ENCODE measurements at places on chromosomes 12 and 14.

GRCh38 chr12:110563702-110564470 lies 19.2 kb downstream of the PPTC7 start:
- DNase-seq = no peak

DNA sequence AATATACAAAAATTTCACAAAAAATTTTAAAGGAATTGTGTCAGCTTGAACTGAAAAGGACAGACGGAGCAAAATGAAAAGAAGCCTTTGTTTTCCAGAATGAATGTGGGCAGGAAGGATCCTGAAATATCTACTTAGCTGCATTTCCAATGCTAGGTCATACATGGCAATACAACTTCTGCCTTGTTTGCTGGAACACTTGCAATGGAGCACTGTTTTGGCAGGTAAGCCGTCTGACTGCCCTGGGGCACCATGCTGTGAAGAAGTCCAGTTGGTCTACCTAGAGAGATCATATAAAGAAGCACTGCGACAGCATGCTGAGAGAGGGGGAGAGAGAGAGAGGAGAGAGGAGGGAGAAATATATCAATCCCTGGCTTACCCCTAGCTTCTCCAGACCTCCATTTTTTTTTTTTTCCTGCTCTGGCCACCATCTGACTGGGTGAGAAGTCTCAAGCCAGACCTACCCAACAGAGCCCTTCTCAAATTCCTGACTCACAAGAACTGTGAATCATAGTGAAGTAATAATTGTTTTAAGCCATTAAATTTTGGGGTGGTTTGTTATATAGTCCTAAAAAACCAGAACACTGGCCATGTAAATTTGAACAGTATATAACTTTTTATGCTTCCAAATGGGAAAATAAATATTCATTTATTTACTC lies 97.1 kb upstream of the PRICKLE1 start:
- DNase-seq = no peak

DNA sequence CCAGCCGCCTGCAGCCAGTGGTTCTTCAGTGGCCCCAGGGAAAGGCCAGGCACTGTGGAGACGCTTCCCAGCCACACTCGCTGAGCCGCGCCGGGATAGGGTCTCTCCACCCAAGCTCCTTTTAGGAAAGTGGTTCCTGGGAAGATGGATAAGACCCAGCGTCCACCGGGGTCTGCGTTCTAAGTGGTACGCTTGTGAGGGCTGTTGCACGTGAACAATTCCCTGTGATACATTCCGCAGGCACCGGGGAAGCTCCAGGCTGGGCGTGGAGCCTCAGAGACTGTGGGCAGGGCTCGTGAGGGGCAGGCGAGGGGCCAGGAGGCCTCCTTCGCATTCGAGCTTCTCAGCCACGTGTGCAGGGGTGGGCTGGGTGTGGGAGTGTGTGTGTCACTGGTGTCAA lies 48.4 kb downstream of the GALNT9 start:
- no peak for DNase-seq

GRCh38 chr12:52199294-52199919 lies 7.6 kb upstream of the KRT80 start:
- DNase-seq = no peak

DNA sequence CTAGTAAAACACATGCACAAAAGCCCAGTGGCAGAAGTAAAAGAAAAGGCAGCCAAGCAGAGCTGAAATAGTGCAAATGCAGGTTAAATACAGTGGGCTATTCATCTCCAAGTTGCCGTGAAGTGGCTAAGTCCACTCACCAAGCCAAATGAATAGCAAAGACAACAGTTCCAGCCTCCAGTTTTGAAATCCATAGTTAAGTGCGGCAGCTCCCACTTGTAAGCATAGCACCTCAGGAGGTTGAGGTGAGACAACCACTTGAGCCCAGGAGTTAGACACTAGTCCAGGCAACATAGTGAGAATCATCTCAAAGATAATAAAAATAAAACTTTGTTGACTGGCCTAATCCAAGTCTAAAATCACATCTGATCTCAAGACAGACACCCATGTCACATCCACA lies 9.8 kb upstream of the PHLDA1 start:
- DNase-seq = no peak

DNA sequence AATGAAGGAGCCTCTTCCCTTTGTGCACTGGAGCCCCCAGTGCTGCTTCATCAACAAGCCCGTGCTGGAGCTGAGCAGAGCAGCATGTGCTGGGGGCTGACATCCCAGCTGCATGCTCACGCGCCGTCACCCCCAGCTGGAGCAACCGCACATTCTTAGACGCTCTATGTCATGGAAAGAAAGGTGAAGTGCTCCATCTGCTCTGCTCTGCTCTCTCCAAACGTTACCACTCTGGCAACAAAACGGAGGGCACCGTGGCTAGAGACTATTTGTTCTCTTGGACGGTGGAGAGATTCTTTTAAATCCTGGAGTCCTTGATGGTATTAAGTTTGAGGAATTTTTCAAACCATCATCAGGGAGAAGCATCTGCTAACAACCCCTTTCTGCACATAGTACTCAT lies 208.4 kb downstream of the C12orf75 start:
- DNase-seq = no peak

DNA sequence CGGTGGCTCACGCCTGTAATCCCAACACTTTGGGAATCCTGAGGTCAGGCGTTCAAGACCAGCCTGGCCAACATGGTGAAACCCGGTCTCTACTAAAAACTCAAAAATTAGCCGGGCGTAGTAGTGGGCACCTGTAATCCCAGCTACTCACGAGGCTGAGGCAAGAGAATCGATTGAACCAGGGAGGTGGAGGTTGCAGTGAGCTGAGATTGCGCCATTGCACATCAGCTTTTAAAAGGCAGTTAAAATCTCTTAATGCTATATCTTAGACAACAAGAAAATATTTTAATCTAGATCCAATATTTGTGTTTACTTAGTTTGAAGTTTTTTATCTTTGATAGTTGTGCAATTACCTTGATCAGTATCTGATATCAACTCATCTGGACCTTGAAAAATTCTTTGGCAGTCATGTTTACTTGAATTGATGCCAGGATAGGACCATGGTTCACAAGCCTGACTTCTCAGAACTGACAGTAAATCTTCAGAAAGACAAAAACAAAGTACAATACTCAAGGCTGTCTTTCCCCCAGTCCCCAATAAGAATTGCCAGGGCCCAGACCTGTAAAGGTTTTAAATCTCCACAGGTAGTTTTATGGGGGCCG lies 135.0 kb upstream of the AEBP2 start:
- DNase-seq = no peak

GRCh38 chr12:53759261-53759660 lies 7.5 kb upstream of the CISTR start:
- DNase-seq = no peak

DNA sequence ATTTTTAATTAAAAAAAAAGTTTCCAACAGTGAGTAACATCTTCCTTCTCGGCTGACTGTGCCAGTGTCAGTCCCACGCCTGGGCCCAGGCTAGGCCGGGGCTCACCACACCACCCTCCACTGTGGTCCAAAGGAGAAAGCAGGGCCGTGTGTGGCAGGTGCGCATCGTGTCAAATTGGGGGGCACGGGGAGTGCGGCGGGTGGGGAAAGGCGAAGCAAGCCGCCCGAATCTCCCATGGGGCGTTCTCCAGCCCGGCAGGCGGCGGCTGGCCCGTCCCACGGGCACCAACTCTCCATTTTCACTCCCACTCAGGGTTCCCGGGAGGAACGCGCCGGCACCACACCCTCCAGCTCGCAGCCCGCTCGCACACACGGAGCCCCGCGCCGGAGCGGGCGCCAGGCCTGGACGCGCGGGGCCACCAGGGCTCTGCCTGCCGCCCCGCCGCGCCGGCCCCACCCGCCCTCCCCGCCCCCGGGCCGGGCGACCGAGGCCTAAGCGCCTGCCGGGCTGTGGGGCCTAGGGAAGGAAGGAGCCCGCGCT lies 604 bp downstream of the EEA1 start:
- peak; percentile 57 for DNase-seq

- DNase-seq = no peak
Observed at GRCh38 chr12:31517994-31518393, 72.9 kb downstream of the DENND5B start.

DNA sequence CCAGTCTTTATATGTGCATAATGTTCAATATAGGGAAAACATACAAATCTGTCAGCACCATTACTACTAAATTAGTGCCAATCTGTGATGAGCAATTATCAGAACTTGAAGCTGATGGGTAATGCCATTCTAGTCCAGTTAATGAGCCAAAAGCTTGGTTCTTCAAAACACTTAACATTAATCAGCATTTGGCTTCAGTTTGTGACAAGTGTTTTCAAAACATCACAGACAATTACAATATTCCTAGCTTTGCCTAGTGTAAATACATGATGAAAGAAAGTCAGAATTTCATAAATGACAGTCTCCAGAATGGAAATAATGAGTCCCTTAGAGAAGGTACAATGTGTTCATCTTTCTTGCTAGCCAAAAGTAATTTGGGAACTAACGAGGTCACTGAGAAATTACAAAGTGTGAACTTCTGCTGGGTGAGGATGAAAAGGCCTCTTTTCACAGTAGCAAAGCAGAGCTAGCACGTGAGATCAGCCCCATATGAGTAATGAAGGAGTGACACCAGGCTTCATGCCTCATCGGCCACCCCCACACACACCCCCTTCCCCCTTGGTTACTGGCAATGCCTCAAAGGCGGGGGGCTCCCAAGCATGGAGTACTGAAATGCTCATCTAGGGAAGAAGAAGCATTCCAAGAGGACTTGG lies 180.6 kb upstream of the EEA1 start:
- no peak for DNase-seq

- no peak for DNase-seq
Observed at GRCh38 chr12:112456029-112456428, 37.3 kb downstream of the PTPN11 start.

- no peak for DNase-seq
Observed at GRCh38 chr12:28507033-28507432, 316.8 kb downstream of the CCDC91 start.

GRCh38 chr14:105933238-105933637 lies 406.9 kb downstream of the TMEM121 start:
- no peak for DNase-seq

DNA sequence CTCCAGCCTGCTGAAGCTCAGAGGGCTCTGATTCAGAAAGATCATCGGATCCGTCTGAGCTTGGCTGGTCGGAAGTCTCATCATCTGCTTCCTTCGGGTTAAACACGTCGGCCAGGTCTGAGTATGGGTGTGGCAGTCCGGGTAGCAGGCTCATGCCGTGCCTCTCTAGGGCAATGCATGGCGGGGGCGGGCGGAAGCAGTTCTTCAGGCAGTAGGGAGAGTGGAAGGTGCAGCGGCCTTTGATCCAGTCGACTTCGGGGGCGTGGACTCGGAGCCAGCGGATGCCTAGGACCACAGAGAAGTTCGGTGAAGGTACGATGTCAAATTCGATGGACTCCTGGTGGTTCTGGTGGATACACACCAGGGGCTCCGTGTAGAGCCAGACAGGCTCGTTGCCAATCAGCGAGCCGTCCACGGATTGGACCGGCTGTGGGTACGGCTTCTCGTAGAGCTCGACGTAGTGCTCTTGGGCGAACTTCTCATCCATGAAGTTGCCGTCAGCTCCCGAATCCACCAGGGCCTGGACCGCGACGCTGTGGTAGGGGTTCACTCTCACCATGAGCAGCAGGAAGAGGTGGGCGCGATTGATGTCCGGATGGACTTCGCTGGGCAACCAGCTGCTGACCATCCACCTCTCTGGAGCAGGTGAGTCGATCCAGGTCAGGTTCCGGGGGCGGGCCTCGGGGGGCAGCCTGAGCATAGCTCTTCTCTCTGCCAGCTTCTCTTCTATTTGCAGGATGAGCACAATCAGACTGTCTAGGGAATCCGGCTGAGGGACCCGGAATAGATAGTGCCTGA lies 20.3 kb downstream of the RTL1 start:
- peak; percentile 17 for DNase-seq

DNA sequence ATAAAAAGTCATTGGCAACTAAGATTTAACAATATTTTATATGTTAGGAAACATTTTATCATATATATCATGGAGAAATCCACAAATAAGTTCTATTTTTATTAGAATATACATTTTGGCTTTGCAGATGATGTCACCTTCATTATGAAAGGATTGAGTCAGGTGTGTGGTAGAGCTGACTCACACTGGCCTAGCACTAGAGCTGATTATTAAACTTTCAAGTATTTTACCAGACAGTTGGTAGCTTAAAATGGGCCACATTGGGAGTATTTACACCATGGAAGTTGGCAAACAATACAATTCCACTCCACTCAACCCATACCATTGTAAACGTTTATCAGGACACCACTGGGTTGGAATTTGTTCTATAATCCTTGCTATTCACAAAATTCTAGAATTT lies 1036.6 kb downstream of the TRHDE start:
- no peak for DNase-seq

GRCh38 chr12:122668268-122668667 lies 34.9 kb downstream of the HCAR2 start:
- DNase-seq = no peak

DNA sequence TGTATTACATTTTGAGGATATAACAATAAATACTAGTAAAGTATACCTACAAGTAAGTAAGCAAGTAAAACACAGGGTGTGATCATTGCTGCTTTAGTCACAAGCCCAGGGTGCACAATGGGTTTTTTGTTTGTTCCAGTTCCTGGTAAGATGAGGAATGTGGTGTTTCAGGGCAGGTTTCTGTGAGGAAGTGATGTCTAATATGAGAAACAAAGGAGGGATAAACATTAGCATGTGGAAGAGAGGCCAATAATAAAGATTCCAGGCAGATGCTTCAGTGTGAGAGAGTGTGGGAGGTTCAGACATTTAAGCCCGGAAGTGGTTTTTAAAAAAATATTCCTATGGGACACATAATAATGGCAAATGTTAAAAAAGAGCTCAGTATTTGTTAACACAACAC lies 808.1 kb upstream of the USP15 start:
- DNase-seq = no peak

DNA sequence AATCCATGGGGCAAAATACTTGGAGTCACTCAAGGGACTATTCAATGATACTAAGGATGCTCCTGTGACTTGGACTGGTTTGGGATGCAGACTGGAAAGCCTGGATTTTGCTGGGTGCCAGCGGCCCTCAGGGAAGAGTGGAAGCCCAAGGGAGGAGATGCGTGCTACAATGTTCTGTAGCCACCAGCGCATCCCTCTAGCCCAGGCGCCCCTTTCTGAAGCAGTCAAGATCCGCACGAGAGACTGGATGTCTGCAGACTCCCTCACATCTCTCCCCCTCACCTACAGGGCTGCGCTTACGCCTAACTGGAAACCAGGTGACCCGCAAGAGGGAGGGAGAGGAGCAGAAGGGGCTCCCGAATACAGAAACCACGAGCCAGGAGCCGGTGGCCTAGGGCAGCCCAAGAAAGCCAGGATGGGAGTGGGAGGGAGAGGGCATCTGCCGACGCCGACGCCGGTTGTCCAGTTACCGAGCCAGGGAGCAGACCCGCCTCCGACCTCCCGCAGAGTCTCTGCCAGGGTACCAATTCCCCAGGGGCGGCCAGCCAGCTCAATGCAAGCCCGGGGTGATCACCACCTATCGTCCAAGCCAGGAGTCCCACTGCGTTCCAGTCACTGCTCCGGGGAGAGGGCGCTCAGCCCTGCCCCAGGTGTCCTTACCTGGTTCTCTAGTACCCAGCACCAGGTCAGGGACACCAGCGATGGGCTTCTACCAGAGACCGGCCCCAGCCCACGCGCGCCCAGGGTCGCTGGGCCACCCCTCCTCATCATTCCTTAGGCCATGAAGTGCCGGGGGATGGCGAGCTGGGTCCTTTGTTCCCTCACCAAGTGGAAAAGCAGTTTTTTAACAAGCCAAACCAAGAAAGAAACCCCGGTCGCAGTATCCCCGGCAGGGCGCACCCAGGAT lies 1.2 kb downstream of the NTN4 start:
- peak; percentile 54 for DNase-seq

- DNase-seq = no peak
Observed at GRCh38 chr12:66237505-66238175, 48.6 kb downstream of the IRAK3 start.

Data from left cardiac atrium (tissue), 4 donors.